ENCODE measurements at places on chromosomes 3 and 15.

GRCh38 chr3:82596805-82597204 lies 835.4 kb upstream of the GBE1 start:
- DNase-seq = no peak

DNA sequence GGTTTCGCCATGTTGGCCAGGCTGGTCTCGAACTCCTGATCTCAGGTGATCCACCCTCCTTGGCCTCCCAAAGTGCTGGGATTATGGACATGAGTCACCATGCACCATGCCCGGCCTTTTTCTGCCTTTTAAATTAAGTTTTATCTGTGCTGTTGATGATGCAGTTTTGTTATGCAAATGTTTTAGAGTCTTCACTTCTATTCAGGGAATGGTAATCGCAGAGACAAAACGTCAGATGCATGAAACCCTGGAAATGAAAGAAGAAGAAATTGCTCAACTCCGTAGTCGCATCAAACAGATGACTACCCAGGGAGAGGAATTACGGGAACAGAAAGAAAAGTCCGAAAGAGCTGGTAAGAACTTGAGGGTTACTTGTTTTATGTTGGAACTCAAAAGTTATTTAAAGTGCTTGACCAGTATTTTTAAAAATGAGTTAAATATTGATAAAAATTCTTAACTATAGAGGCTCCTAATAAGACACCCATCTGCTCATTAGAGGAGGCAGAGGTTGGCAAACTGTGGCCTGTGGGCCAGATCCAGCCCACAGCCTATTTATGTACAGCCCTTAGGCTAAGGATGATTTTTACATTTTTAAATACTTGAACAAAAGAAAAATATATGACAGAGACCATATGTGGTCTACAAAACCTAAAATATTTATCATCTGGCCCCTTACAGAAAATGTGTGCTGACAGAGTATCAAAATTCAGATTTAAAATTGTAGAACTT lies 127.8 kb upstream of the LRRFIP2 start:
- DNase-seq = no peak

DNA sequence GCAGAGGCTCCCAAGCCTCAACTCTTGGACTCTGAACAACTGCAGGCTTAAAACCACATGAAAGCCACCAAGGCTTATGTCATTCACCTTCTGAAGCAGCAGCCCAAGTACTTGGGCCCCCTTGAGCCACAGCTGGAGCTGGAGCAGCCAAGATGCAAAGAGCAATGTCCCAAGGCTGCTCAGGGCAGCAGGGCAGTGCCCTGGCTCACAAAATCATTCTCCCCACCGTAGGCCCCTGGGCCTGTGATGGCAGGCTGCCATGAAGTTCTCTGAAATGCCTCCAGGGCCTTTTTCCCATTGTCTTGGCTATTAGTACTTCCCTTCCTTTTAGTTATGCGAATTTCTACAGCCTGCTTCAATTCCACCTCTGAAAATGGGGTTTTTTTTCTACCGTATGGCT lies 83.4 kb downstream of the DCLK3 start:
- DNase-seq = no peak

- DNase-seq = no peak
These were observed 309.7 kb upstream of the TPRG1 start for GRCh38 chr3:188861842-188862744.

- DNase-seq = no peak
These were observed 1037.0 kb upstream of the CFAP20DC start for GRCh38 chr3:60086811-60087210.

GRCh38 chr3:73141525-73141924 lies 80.1 kb downstream of the EBLN2 start:
- DNase-seq = no peak

- no peak for DNase-seq
These were observed 309.1 kb upstream of the ICE2 start for GRCh38 chr15:60787837-60788691.

- no peak for DNase-seq
These were observed 42.0 kb downstream of the AGBL1 start for GRCh38 chr15:86121568-86122225.

DNA sequence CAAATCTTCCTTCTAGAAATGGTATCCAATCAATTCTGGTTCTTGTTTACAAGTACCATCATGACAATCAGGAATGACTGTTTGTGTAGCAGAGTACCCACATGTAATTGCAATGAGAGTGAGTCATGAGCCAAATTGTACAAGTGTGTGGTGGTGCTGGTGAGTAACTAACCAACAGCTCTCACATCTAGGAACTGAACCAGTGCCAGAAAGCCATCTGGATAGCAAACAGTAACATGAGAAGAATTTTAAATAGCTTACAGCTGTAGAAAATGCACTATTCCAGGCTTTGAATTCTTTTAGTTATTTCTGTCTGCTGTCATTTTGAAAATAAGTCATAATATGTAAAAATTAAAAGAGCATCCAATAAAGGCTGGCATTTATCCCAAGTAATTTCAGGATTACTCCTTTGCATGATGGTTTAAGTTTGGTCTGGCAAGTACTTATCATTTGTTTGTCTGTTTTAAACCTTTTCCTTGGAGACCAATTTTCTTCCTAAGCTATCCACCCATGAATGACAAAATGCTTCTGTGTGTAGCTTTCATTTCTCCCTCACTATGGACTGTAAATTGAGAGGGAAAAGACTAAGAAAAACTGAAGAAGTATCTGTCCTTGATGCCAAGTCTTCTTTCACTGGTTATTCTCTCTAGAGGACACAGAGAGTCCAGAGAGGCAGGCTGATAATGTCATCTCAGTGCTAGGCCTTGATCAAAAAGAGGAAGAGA lies 60.0 kb downstream of the PIK3CB start:
- no peak for DNase-seq
